ENCODE measurements at places on chromosomes 13 and 19.

DNA sequence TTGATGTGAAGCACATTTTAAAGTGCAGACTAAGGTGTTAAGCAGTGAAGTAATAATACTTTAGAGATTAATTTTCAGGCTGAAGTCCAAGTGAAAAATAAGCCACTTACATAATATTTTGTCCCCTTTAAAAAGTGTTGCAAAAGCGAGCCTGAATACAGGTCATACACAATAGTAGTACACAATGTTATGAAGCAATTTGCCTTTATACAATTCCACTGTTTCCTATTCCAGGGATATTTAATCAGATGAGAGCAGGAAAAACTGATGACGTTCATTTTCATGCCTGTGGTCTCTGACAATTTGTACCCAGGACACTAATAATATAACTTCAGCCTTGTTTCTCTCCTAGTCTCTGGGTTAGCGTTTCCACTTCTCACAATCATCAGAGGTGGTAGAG, 916.7 kb downstream of the PCDH9 start:
- no peak for DNase-seq

- no peak for DNase-seq
Measured at GRCh38 chr19:32542477-32543108, 38.4 kb upstream of the PDCD5 start.

GRCh38 chr19:13887018-13887436, 10.1 kb downstream of the NANOS3 start:
- DNase-seq = no peak

DNA sequence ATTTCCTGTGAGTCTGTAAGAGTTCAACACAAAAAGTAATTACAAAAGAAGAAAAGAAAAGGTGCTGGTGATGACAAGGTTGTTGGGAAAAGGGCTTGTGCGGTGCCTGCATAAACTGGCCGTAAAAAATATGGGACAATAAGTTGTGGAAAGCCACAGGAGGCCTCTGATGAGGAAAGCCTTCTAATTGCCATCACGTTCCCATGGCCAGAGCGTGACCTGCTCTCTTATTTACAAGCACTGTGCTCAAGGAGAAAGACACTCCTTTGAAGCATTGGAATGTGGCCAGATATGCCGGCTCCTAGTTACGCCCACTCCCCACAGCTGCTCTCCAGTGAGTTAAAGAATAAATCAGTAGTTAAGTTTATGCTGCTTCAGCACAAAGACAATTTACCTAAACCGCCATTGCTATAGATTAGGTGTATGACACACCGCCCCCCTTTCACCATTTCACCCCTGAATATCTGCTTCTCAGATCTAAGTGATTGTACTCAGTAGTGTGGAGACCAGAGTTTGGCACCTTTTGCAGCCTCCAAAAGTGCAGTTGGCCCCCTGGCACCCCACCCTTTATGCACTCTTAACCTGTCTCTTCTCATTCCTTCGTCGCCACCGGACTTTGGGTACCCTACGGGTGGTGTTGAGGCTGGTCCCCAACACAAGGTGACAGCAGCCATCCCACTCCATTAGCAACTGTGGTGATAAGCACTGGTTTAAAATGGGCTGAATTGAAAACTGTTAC, 8.1 kb upstream of the PGLYRP1 start:
- no peak for DNase-seq

Measured in activated CD4-positive, alpha-beta T cell treated with anti-CD3 and anti-CD28 coated beads for 48 hours (primary cell).